Testis (tissue), 5 donors: ENCODE measurements at places on chromosomes 11 and 22.

DNA sequence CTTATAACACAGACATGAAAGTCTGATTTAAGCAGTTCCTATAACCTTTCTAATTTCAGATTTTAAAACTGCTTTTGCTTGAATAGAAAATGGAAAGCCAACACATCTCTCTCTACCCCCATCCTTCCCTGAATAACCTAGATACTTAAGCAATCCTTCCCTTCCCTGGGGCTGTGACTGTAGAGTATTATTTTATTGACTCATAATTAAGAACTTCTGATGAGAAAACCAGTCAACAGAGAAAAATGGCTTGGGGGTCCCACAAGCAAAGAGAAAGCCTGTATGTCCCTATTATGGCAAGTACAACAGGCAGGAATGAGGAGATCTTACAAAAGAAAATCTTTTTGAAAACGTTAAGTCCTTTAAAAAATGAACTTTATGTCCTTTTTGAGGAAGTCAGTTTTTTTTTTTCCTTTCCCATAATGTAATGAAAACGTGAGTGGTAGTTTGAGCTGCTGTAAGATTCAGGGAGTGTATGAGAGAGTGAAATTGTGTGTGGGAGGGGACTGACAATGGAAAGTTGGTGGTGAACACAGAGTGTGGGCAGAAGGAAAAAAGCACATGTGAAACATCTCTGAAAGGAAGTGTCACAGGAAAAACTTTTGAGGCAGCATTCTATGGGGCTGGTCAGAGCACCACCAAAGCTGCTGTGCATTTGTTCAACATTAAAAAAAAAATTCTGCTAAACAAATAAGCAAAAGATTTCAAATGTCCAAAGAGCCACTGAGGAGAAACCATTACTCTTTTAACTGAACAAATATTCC is 154.6 kb downstream of the MAML2 start:
- no peak for DNase-seq

DNA sequence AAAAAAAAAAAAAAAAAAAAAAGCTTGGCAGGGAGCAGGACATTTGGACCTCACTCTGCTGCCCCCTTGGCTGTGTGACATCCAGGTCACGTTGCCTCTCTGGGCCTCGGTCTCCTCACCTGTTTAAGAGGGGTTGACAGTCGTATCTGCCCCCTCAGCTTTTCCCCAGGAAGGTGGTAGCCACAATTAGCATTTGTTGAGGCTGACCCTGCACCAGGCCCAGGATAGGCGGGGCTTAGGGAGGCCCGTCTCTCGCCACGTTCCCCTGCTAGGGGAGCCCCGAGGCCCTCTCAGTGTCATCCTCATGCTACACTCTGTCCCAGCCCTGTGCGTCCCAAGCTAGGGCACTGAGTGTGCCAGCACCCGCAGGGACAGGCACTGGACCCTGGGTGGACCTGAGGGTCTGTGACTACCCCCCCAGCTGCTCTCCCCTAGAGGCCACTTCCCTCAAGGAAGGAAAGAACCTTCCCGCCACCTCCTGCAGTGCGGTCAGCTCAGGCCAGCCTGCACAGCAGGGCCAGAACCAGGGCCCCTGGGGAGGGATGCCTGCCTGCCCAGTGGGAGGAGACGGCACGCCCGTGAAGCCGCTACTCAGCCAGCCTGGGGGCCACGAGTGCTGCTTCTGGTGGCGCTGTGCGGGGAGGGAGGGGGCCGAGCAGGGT is 38.5 kb upstream of the PPARA start:
- no peak for DNase-seq

GRCh38 chr11:123060277-123061000 is 1.5 kb downstream of the HSPA8 start:
- no peak for DNase-seq

DNA sequence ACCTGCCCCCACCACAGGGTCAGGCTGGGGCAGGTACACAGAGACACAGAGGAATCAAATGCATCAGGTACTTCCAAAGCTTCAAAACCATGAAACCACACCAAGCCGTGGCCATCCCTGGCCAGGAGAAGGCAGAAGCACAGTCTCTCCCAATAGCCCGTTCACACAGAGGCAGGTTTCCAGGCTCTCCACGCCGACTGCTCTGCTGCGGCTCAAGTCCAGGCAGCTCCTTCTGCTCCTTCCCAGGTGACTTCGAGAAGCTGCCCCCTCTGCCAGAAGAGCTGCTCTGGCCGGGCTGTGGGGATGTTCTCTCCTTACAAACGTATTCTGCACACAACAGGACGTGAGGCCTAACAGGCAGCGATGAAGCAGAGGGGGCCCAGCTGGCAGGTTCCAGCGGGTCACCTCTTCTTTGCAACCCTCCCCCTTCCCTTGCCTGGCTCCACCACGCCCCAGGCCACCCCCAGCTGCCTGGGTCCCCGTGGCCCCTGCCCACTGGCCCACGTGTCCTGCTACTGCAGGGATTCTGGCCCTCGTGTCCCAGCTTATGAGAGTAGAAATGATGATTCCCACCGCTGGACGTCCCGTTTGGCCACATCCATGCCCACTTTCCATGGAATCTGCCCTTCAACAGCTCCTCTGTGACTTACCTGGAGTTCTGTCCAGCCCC is 26.1 kb downstream of the BRD1 start:
- DNase-seq = no peak

GRCh38 chr11:110909336-110909735 is 197.1 kb upstream of the ARHGAP20 start:
- DNase-seq = no peak

GRCh38 chr22:35135165-35135564 is 69.2 kb downstream of the ISX start:
- no peak for DNase-seq

DNA sequence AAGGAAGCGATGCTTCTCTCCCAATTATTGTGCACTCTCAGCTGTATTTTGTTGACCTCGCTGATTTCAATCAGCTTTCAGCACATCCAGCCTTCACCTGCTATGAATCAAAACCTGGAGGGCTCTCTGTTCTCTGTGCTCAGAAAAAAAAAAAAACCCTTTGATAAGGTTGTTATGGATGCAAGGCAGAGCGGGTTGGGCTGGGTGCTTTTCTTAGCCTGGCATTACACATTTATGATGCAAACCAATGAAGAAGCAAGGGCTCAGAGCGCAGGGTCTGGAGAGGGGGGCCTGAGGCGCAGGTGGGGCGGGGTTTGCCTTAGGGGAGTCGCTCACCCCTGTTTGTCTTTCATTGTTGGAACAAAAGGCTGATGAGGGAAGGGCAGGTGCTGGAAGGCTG is 86.0 kb upstream of the CADM1 start:
- DNase-seq = no peak

DNA sequence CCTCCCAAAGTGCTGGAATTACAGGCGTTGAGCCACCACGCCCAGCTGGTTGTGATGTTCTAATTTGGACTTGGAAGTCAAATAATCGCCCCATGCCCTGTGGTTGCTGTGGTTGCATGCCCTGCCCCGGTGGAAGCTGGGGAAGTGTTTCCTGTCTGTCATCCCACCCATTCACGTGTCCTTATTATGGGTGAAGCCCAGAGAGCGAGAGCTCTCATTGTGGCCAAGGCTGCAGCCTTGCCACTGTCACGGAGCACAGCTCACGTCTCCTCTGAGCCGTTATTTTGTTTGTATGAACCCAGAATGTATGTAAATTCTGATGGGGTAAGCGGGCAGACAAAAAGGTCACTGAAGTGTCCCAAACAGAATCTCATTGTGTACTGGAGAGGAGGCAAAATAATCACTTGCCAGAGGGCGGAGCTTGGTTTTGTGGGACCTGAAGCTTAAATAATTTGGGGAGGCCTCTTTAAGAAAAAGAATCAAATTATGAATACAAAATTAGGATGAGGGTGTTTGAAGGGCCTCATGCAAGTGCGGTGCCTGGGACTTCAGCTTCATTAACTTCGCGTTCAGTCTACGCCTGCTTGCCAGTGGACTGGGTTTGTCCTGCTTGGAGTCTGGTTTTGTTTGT is 25.8 kb upstream of the TREH start:
- no peak for DNase-seq

GRCh38 chr11:25298450-25298849 is 801.6 kb downstream of the LUZP2 start:
- no peak for DNase-seq

DNA sequence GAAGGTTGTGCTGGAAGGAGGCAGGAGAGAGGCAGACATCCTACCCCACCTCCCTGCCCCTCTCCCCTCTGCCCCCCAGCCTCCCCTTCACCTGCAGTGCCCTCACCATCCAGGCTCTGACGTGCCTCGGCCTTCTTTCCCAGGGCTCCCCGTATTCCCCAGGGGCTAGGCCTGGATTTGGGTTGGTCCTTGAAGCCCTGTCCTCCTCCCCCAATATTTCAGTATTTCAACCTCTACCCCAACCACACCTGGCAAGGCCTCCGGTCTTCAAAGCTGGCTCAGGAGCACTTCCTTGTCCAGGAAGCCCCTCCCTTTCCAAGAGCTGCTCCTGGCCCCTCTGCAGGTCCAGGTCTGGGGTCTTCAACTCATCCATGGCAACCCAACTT is 8.6 kb upstream of the PDE2A start:
- DNase-seq = no peak

GRCh38 chr11:253160-253885 is 16.5 kb downstream of the PSMD13 start:
- DNase-seq = no peak

- no peak for DNase-seq
Measured at GRCh38 chr11:101429703-101430540, 153.9 kb downstream of the TRPC6 start.

- DNase-seq = no peak
Measured at GRCh38 chr11:21278840-21279239, 609.5 kb downstream of the NELL1 start.

DNA sequence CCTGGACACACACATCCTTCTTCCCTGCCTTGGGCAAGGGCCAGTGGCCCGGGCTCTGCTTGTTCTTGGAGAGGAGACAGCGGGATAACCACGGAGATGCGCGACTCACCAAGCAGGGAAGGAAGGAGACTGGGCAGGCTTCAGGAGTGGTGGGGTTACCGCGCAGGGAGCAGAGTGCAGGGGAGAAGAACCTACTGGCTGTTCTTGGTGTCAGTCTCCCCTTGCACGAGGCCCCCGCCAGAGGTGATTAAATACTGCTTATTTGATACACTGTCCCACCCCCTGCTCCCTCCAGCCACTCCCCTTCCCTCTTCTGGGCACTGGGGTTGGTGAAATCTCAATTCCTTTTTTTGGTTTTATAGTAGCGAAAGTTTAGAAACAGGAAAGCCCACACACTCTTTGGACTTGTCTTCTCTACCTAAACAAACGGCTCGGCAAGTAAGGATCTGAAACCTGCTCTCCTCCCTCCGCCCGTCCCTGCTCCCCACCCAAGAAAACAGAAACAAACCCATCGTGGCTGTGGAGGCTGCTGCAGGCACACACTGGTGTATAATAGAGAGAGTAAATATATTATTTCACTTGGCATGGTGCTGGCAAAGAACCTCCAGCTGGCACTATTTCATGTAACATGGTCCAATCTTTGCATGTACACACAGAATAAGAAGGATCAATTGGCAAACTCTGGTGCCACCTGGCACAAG is 10.8 kb downstream of the LARGE2 start:
- DNase-seq = no peak

GRCh38 chr11:61131998-61132555 is 29.1 kb downstream of the VPS37C start:
- DNase-seq = no peak

DNA sequence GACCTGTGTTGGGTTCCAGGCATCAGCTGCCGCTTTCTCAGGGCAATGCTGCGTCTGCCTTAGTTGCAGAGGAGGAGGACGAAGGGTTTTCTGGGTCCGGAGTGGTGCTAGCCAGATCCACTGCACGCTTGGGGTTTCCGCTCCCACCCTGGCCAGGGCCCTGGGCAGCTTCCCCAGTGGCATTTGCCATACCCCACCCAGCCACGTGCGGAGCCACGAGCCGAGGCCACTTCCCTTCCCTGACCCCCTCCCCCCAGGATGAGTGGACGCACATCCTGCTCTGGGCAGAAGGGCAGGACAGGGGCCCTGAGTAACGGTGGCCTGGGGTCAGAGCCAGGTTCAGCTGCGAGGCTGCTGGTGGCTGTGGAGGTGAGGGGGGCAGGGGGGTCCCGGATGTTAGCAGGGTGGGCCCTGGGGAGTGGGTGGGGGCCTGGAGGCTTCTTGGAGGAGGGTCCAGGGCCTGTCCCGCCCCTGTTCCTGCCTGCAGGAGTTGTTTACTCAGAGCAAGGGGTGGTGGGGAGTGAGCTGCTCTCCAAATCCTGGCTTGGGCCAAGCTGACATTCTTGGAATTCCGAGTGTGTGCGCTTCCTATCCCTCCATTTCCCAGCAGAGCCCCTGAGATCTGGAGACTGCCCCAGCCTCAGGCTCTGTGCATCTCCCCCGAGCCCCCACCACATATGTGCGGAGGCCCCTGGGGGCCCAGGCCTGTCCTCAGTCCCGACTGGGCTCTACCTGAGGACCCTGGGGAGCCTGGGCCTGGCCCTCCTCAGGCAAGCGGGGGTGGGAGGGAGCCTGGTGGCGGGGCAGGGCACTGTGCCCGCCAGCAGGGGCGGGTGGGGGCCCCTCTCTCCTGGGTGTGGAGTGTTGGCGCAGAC is 1.4 kb downstream of the TSPAN4 start:
- DNase-seq = peak; percentile 90

GRCh38 chr11:117820071-117820470 is 4.5 kb downstream of the FXYD2 start:
- no peak for DNase-seq

DNA sequence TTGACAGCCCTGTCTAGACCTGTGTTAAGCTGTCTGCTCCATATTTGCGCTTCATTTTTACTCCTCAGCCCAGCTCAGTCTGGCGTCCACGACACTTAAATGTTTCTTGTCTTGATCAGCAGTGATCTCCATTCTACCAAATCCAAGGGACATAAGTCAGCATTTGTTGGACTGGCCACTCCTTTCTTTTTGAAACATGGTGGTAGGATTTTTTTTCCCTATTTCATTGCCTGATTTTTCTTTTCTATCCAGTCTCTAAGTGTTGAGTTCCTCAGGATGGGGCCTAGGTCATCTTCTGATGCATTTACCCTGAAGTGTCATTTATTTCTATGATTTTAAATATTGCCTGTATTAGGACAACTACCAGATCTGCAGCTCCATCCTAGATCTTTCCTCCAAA is 873 bp downstream of the NCAPH2 start:
- DNase-seq = no peak

- DNase-seq = no peak
Measured at GRCh38 chr11:37613031-37613430, 1015.0 kb upstream of the RAG2 start.

DNA sequence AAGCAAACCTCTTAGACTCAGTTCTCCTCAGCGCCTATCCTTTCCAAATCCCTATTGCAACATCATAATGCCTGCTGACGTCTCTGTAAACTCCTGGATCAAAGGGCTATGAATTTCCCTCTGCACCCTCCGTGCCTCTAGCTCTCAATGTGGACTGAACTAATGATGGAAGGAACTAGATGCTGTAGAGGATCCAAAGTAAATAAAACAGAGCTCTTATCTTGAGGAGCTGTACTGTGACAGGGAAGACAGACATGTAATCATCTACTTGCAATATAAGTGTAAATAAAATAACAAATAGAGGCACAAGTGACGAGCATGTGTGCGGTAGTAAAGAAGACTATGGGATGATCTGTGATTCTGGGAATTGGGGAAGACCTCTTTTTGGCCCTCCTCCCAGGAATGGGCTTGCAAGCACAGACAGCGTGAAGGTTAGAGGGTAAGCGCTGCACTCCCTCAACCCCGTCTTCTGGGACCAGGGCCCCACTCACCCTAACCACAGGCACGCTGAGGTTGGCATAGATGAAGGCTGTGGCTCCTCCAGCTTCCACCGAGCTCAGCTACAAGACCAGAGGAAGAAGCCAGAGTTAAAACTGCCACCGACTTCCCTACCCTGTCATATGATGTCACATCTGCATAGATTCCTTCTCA is 42.2 kb downstream of the P4HA3 start:
- no peak for DNase-seq
